ENCODE measurements at places on chromosomes 11 and 22.

GRCh38 chr11:132993991-132994502 lies 538.3 kb downstream of the OPCML start:
- DNase-seq: peak; percentile 15

DNA sequence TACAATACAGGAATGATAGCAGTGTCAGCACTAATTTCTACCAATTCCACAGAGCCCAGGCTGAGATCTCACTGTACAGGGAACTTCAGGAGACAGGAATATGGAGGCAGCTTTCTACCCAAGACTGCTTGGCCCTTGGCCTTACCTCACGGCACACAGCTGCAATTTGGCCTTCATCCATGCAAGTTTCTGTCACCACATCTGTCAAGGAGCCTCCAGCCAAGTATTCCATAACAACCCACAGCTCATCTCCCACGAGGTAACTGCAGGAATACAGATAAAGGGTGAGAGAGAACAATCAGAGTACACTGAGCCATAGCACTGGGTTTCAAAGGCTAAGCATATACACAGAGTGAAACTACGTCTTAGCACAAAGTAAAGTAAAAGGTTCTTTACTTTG lies 39.0 kb upstream of the GDPD4 start:
- no peak for DNase-seq

GRCh38 chr22:27011133-27011532 lies 353.7 kb downstream of the MIAT start:
- DNase-seq: peak; percentile 47

- no peak for DNase-seq
These were observed 1.4 kb downstream of the ARHGAP20 start for GRCh38 chr11:110710628-110711381.

DNA sequence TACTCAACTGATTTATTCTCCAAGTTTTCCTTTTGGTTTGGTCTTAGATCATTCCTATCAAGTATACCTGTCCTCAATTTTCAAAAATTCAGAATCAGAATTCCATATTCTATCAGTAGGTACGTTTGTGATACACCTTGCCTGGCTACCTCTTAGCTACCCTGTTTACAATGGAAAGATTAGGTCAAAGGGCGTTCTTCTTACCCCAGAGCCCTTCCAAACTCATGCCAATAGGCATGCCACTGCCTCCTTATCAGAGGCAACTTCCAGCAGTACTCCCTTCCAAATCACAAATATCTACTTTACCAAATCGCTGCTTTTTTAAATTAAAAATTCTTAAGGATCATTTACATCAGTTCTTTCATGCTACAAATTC lies 1.0 kb downstream of the PATL1 start:
- no peak for DNase-seq

- no peak for DNase-seq
These were observed 121.9 kb downstream of the DBX1 start for GRCh38 chr11:20038412-20038811.

DNA sequence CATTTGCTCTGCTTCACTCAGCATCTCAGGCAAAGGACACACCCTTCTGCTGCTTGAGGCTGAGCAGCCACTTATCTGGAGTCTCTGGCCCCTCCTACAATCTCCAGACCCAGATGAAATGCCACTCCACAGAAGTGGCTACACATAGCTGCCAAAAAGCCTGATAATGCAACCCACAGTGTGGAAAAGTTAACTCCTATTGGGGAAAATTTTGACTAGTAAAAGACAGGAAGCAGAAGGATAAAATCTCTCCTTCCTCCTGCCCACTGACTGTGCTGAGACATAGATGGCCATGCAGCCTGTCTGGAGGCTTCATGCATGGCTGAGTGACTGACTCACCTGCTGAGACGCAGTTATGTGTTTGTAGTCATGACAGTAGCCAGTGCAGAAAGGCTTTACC lies 92.3 kb upstream of the TEAD1 start:
- peak; percentile 91 for DNase-seq

DNA sequence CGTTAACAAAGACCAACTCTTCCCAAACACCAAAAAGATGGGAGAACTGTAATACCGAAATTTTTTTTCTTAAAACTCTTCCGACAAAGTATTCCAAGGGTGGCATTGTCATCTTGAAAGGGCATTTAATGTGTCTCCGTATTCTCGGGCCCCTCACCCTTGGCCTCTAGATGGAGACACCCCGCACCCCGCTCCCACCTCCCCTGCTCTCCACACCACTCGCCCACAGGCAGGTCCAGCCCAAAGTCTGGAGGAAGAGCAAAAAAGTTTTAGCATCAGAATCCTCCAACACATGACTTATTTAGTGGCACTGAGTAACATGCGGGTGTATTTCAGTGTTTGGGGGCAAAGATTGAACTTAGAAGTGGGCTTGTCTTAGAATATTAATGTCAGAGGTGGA lies 20.7 kb downstream of the SPATA19 start:
- DNase-seq: no peak

DNA sequence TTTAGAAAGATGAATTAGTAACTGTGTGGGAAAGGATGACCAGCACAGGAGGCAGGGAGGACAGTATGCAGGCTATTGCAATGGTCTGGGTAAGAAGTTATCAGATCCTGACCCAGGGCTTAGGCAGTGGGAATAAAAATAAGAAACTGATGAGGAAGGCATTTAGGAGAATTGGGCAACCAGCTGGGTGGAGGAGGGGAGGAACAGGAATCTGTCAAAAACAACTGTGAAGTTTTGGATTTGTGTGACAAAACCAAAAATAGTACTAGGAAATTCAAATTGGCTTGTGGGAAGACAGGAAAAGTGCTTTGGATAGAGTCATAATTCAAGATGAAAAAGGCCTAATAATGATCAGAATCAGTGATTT lies 27.9 kb downstream of the MMP13 start:
- peak; percentile 11 for DNase-seq

- no peak for DNase-seq
These were observed 110.3 kb downstream of the ARHGAP20 start for GRCh38 chr11:110601936-110602335.

DNA sequence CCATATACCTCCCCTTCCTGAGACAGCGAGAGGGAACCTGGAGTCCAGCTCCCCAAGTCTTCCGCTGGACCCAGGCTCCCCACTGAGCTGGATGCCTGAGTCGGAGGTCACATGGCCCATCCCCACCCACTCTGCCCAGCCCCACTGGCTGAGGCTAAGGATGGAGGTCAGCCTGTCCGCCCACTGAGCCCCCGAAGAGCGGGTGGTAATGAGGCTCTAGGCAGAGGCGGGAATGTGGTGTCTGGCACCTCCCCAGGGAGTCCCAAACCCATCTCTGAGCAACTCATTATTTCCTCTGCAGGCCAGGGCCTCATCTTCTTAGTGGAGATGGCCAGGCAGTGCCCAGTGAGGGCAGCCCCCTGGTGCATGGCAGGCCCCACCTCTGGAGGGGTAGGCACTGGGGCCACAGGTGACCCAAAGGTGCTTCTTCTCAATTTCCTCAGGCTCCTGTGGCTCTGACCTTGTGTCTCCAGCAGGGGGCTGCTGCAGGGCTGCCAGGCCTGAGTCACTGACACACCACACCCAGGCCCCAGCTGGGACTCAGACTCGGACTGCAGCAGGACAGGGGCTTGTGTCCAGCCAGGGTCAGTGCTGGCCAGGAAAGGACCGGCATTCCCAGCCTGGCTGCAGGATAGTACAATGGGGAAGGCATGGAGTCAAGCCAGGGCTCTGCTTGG lies 10.2 kb upstream of the PDE2A start:
- peak; percentile 48 for DNase-seq

DNA sequence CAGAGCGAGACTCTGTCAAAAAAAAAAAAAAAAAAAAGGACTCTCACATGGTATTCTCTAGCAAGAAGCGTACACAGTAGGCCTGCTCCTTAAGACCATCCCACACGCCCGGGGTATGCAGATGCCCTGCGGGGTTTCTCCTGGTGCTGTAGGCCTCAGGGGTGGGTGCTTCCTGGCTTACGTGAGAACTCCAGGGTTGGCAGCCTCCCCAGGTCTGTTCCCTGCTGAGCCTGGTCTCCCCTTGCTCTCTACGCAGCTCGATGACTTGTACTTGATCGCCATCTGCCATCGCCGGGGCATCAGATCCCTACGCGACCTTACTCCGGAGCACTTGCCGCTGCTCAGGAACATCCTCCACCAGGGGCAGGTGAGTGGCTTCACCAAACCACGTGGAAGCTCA lies 12.4 kb upstream of the ST3GAL4 start:
- no peak for DNase-seq

GRCh38 chr11:80473562-80473961 lies 1032.7 kb upstream of the TENM4 start:
- no peak for DNase-seq

- DNase-seq: no peak
These were observed 78.3 kb upstream of the LMO1 start for GRCh38 chr11:8341996-8342395.

DNA sequence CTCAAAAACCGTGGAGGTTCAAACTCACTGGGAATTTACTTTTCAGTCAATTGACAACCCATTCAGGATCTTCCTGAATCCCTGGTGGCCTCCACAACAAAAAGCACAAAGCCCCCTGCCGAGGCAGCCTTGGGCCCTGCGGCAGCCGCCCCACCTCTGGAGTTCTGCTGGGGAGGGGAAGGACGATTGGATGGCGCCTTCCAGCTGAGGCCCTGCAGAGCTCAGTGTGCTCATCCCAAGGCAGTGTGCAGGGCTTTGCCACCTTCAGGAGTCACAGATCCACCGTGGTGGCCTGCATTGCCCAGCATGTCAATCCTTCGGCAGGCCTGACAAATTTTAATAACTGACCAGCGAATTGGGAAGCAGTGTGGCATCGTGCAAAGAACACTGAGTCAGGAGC lies 7.4 kb downstream of the ZFTA start:
- DNase-seq: no peak

DNA sequence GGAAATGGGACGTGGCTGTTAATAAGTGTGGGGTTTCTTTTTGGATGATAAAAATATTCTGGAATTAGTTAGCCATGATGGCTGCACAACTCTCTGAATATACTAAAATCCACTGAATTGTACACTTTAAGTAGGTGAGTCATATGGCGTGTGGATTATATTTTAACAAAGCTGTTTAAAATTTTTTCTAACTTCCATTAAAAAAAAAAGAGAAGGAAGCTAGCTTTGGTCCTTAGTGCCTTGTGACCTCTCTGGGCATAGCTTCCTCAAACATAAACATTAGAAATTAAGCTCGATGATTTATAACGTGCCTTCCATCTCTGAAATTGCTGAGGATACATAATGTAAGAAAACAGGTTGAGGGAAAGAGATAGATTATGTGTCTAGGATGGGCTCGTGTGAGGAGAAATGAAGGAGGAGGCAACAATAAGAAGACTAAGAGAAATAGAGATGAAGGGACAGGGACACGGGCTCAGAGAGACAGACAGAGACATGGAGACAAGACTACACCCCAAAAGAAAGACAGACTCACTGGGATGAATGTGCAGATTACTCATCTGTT lies 20.0 kb downstream of the IRAG1 start:
- DNase-seq: no peak

- DNase-seq: no peak
These were observed 112.3 kb upstream of the LMO1 start for GRCh38 chr11:8375932-8376331.

GRCh38 chr11:6576471-6577373 lies 26.7 kb downstream of the RRP8 start:
- DNase-seq: peak; percentile 82

DNA sequence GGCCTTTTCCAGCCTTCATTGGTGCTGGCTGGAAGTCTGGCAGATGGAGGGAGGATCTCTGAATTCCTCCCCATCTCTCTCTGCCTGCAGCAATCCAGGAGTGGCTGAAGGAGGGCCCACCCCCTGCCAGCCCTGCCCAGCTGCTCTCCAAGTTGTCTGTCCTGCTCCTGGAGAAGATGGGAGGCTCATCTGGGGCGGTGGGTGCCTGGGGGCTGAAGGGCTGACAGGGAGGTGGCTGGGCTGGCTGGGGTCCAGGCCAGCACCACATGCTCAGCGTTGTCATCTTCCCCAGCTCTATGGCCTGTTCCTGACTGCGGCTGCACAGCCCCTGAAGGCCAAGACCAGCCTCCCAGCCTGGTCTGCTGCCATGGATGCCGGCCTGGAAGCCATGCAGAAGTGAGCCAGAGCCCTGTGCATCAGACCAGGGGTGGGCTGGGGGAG lies 12.2 kb downstream of the TKFC start:
- no peak for DNase-seq

- no peak for DNase-seq
These were observed 118.3 kb upstream of the SOX6 start for GRCh38 chr11:16474659-16475058.

- peak; percentile 90 for DNase-seq
These were observed 12.9 kb downstream of the EHD1 start for GRCh38 chr11:64865286-64866172.

- no peak for DNase-seq
These were observed 33.3 kb downstream of the AMPD3 start for GRCh38 chr11:10488121-10488933.

GRCh38 chr22:37381489-37381888 lies 45.8 kb downstream of the ELFN2 start:
- peak; percentile 30 for DNase-seq

DNA sequence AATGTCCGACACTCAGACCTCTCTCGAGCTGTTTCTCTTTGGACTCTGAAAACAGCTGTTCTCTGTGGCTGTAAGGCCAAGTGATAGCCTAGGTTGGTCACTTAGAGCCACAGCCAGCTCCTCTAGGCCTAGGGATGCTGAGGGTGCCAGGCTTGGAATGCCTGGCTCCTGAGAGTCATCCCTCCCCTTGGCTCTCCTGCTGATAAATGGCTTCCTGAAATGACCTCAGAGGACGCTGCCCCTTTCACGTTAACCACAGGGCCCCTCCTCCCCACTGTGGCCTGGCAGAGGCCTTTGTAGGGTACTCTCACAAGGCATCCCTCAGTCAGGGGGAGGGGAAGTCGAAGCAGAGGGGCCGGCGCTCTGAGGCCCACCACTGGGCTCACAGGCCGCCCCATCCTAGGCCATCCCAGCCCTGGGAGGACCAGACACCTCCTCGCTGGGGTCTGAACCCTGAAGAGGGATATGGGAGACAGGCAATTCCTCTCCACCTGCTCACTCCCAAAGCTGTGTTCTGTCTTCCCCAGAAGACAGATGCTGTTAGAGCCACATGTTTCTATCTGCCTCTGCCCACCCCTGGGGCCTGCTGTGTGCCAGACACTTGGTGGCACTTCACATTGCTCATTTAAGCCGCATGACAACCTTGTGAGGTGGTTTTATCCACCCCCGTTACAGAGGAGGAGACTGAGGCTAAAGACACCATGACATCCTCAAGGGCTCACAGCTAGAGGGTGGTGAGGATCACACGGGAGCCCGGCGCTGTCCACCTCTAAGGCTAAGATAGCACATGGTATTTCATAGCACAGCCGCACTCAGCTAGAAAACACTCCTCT lies 50.9 kb downstream of the ARFGAP3 start:
- no peak for DNase-seq

- no peak for DNase-seq
These were observed 1.8 kb downstream of the LRRC10B start for GRCh38 chr11:61510166-61510919.

DNA sequence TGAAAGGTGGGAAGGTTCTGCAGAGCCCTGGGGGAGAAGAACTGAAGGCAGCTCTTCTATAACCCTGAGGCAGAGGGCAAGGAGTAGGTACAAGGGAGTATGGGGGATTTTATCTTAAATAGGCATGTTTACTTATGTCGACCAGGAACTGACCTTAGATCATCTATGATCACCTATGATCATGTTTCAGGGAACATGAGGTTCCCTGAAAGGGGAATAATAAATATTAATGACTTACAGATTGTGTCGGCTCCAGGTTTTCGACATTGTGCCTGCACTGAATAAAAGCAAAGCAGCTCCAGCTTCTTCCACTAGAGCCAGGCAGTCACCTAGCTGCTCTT lies 9.9 kb downstream of the GSTP1 start:
- DNase-seq: no peak

All from fibroblast of skin of right biceps (primary cell).